A549 treated with Mapracorat at 1 μM for 4 hours (cell line): ENCODE measurements at places on chromosomes 12 and 14. TPM values are rescaled to one million over a fixed set of nuclear protein-coding genes. Genes with fewer than 3 reads are reported as not detected.

The MYL6 gene
- 2,090 to 3,072 TPM (median 2,247 TPM) in 5 replicates for total RNA-seq

The TAS2R19 gene
- total RNA-seq: 0.19 TPM in 1 of 5 replicates, not detected in the others

The PYGL gene
- 116 to 164 TPM (median 151 TPM) in 5 replicates for total RNA-seq

The TMEM106C gene
- total RNA-seq: 119 to 142 TPM (median 127 TPM) in 5 replicates

The BRAP gene
- 10.8 to 14.1 TPM (median 12.7 TPM) in 5 replicates for total RNA-seq

The KNTC1 gene
- total RNA-seq: 20.4 to 24.6 TPM (median 22.8 TPM) in 5 replicates

The CCDC177 gene
- total RNA-seq: 0.06 to 0.07 TPM in 2 of 5 replicates, not detected in the others

The TTC9 gene
- 2.5 to 3.0 TPM (median 2.8 TPM) in 5 replicates for total RNA-seq

The GALNT8 gene
- not detected in 5 replicates for total RNA-seq

The DTX3 gene
- total RNA-seq: 16.1 to 21.0 TPM (median 17.8 TPM) in 5 replicates

The DPPA3 gene
- not detected in 5 replicates for total RNA-seq

The LRTM2 gene
- total RNA-seq: 0.05 TPM in 1 of 5 replicates, not detected in the others

The ITGA7 gene
- total RNA-seq: 0.77 to 1.8 TPM (median 1.0 TPM) in 5 replicates

The GLIPR1 gene
- 24.6 to 33.6 TPM (median 28.0 TPM) in 5 replicates for total RNA-seq

The TMEM30B gene
- 0.17 to 0.81 TPM (median 0.25 TPM) in 5 replicates for total RNA-seq

The CEP83 gene
- total RNA-seq: 6.4 to 8.2 TPM (median 7.2 TPM) in 5 replicates

The RNF41 gene
- total RNA-seq: 21.8 to 27.4 TPM (median 25.1 TPM) in 5 replicates

The SPIC gene
- total RNA-seq: not detected in 5 replicates

The P2RX2 gene
- not detected in 5 replicates for total RNA-seq

The LRRC10 gene
- not detected in 5 replicates for total RNA-seq

The KRT78 gene
- 0.10 to 0.31 TPM (median 0.15 TPM) in 3 of 5 replicates, not detected in the others for total RNA-seq

The KLRB1 gene
- not detected in 5 replicates for total RNA-seq

The SLC41A2 gene
- total RNA-seq: 16.1 to 23.4 TPM (median 20.8 TPM) in 5 replicates

The ARHGEF25 gene
- 4.4 to 5.9 TPM (median 5.3 TPM) in 5 replicates for total RNA-seq

The CCDC196 gene
- total RNA-seq: not detected in 5 replicates

The LRRC43 gene
- 0.08 TPM in 1 of 5 replicates, not detected in the others for total RNA-seq

The TAS2R43 gene
- not detected in 5 replicates for total RNA-seq

The CNTN1 gene
- total RNA-seq: 35.1 to 66.0 TPM (median 51.4 TPM) in 5 replicates

The ZNF268 gene
- total RNA-seq: 9.0 to 13.0 TPM (median 12.3 TPM) in 5 replicates

The SLC6A13 gene
- 0.17 to 0.36 TPM (median 0.28 TPM) in 5 replicates for total RNA-seq

The E2F7 gene
- 6.0 to 8.5 TPM (median 7.5 TPM) in 5 replicates for total RNA-seq

The OVCH1 gene
- not detected in 5 replicates for total RNA-seq

The KCNA5 gene
- total RNA-seq: not detected in 5 replicates

The PTHLH gene
- total RNA-seq: 13.1 to 16.4 TPM (median 15.4 TPM) in 5 replicates

The LRP6 gene
- 11.2 to 22.9 TPM (median 16.2 TPM) in 5 replicates for total RNA-seq

The NANOG gene
- not detected in 5 replicates for total RNA-seq

The TMEM229B gene
- total RNA-seq: 0.08 to 0.39 TPM (median 0.16 TPM) in 5 replicates

The HCAR3 gene
- total RNA-seq: 0.15 TPM in 1 of 5 replicates, not detected in the others

The BATF gene
- total RNA-seq: 0.15 TPM in 1 of 5 replicates, not detected in the others

The RNU7-1 gene
- total RNA-seq: not detected in 5 replicates

The KLRK1 gene
- 0.07 TPM in 1 of 5 replicates, not detected in the others for total RNA-seq

The ENDOU gene
- total RNA-seq: not detected in 5 replicates

The LPAR5 gene
- total RNA-seq: 0.38 to 0.97 TPM (median 0.66 TPM) in 5 replicates

The CLEC2A gene
- total RNA-seq: not detected in 5 replicates
